Fibroblast of skin of right quadriceps (primary cell): ENCODE measurements at places on chromosomes 12 and 14.

GRCh38 chr12:42508913-42509460 is 80.6 kb downstream of the PRICKLE1 start:
- no peak for DNase-seq

DNA sequence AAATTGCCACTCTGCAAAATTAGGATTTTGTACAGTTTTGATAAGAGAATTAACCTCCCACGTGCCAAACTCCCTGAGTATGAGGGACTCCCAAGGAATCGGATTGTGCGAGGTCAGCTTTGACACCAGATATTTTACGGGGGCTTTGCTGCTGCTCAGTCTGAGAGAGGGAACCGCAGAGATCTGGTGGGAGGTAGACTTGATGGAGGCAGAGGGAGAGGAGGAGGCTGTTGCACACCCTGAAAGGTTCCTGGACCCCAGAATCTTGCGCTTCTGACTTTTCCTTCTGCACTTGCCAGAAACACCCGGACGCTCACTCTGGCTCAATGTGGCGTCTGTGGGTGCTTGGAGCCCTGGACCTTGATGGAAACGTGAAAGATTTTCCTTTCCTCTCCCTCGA is 83.9 kb downstream of the PAPOLA start:
- no peak for DNase-seq

DNA sequence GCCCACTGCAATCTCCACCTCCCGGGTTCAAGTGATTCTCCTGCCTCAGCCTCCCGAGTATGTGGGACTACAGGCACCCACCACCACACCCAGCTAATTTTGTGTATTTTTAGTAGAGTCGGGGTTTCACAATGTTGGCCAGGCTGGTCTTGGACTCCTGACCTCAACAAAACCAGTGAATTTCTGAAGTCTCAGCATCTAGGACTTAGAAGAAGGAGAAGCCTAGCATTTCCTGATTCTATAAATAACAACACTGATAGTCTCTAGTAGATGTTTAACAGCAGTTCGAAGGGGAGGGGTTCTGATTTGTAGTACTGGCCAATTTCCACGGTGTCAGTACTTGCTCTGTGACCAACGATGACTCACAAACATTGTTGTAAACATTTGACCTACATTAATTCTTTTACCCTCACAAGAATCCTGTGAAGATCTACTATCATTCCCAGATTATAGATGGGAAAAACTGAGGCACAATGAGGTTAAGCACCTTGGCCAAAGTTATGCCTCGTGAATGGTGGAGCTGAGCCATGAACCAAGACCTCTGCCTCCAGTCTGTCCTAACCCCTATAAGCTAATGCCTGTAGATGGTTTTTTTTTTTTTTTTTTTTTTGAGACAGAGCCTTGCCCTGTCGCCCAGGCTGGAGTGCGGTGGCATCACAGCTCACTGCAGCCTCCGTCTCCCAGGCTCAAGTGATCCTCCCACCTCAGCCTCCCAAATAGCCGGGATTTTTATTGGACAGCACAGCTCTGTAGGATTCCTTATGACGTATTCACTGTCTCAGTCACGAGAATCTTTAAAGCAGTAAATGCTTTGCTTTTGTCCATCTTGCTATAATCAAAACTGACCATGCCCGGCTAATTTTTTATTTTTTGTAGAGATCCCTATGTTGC is 5.2 kb downstream of the P2RX4 start:
- peak; percentile 84 for DNase-seq

DNA sequence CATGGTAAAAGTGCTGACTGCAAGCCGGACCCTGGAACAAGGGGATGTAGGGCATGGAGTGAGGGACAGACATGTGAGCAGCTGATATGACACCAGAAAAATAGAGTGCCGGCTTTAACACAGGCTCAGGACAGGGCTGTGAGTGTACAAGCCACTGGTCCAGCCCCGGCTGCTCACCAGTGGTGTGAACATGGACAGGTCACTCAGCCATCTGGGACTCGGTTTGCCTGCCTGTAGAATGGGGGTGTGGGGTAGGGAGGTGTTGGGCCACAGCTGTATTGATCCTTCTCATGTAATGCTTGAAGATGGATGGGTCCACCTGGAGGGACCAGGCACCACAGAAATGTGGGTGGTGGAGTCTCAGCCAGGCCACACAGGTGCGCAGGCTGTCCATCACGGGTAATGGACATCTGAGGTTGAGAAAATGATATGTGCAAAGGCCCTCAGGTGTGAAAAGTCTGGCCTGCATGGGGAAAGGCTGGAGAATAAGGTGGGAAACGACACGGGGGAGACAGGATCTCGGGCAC is 10.6 kb upstream of the KRT74 start:
- DNase-seq: no peak

DNA sequence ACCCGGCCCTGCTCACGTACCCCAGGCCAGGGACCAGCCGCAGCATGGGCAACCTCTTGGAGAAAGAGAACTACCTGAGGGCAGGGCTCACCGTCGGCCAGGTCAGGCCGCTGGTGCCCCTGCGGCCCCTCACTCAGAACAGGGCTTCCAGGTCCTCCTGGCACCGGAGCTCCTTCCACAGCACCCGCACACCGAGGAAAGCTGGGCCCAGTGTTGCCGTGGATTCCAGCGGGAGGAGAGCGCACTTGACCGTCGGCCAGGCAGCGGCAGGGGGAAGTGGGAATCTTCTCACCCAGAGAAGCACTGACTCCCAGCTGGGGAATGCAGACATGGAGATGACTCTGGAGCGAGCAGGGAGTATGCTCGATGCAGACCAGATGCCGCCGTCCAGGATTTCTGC is 7.9 kb upstream of the VAMP1 start:
- peak; percentile 64 for DNase-seq

GRCh38 chr14:63578300-63578699 is 35.1 kb upstream of the PPP2R5E start:
- no peak for DNase-seq

DNA sequence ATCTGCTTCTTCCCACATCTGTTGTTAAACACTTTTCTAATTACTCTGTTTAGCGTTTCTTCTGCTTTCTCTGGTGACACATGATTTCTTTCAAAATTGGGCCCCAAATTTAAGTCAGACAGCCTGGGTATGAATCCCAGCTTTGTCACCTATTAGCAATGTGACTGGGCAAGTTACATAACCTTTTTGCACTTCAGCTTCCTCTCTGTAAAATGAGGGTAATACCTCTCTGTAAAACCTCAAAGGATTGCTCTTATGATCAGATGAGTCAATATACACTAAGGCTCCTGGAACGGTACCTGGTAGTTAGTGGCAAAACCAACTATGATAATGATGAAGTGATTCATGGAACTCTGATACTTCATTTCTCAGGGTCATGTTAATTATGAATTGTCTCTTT is 33.0 kb downstream of the E2F7 start:
- DNase-seq: peak; percentile 61

GRCh38 chr12:29030006-29030405 is 119.1 kb upstream of the FAR2 start:
- no peak for DNase-seq

DNA sequence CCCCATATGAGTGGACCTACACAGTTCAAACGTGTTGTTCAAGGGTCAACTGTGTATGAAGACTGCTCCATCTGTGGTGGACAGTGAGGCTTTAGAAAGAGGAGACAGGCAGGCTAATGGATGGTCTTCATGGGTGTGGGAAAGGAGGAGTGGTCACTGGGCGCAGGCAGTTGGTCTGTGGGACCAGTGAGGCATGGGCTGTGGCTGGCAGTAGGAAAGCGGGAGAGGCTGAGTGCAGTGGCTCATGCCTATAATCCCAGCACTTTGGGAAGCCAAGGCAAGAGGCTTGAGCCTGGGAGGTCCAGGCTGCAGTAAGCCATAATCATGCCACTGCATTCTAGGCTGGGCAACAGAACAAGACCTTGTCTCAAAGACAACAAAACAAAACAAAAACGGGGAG is 2.0 kb upstream of the NR4A1 start:
- DNase-seq: no peak

DNA sequence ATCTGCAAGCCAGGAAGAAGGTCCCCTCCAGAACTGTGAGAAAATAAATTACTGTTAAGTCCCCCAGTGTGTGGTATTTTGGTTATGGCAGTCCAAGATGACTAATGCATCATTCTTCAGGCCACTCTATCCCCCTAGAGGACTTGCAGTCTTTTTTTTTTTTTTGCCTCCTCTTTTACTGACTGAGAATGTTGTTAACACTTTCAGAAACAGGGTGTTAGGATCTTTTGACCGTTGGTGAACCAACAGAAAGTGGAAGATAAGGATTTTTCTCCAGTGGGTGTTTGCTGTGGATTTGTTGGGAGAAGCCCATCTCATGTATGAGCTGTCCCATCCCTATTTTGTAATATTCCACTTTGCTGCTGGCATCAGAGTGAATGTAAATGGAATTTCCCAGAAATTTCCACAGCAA is 37.8 kb downstream of the MARK3 start:
- DNase-seq: peak; percentile 88
